ENCODE measurements at places on chromosomes 6 and 20.
A peak's percentile ranks its signal among the peaks of the same experiment; 100 is the strongest.

GRCh38 chr6:128597004-128597403, 76.6 kb upstream of the PTPRK start:
- DNase-seq = no peak

DNA sequence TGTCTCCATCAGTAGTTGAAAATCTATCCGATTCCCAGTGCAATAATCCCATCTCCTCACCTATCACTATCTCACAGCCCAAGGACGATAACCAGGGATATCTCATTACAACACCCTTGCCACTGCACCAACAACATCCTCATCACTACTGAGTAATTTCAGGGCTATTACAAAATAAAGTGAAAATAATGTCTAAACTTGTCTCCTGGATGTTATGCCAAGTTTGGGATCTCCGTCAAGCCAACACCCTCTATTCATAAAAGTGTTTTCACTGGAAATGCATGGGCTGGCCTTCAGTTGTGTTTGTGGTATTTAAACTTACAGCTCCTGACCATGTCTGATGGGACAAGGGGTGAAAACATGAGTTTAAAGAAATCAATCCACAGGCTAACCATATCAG, 42.0 kb upstream of the STMND1 start:
- no peak for DNase-seq

- peak; percentile 93 for DNase-seq
Observed at GRCh38 chr6:39452306-39453145, 130.0 kb upstream of the KCNK16 start.

- DNase-seq = no peak
Observed at GRCh38 chr6:684831-685636, 7.9 kb downstream of the EXOC2 start.

DNA sequence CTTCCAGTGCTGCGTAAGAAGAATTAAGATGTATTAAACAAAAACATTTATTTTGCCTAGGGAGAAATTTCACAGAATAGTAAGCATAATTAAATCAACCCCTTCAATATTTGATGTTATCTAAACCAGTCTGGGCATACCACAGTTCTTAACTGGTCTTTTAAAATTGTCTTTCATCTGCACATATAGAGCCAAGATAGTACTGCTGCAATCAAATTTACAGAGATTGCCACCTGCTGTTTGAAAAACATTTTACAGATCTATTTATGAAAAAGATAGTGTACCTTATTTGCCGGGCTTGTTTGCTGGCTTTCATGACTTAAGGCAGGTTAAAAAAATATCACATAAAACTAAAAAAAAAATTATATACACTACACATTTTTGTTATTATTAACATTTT, 323.2 kb downstream of the ADGRB3 start:
- peak; percentile 10 for DNase-seq

DNA sequence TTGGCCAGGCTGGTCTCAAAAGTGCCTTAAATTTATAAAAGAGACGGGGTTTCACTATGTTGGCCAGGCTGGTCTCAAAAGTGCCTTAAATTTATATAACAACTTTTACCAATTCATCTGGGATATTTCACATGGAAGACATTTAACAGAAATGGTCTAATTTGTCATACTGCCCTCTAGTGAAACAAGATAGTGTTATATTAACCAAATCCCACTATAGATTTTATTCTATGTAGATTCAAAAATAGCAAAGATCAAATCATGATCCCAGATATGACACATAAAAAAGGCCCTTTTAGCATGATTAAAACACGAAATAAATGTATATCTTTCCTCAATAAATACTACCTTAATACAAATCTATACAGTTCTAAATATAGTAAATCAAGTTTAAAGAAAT, 102.8 kb upstream of the TFAP2D start:
- DNase-seq = no peak

DNA sequence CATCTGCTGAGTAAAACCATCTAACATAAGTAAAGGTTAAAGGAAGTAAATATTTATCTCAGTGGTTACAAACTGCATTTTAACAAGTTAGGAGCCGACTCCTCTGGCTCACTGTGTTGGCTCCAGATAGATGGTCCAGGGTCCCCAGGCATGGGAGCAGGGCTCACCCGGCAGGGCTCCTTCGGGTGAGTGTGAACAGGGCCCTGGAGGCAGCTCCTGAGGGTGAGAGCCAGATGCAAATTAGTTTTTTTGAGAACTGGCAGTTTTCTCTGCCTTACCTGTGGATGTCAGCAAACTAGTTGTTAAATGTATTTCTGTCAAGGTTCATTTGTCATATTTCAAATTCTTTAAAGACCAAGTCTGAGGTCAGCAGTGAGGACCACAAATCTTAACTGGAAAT, 21.5 kb downstream of the TPBG start:
- no peak for DNase-seq

GRCh38 chr6:77474286-77474956, 11.1 kb upstream of the HTR1B start:
- no peak for DNase-seq

GRCh38 chr6:91573826-91574416, 987.0 kb upstream of the MAP3K7 start:
- DNase-seq = no peak

GRCh38 chr20:44032583-44033331, 118.1 kb downstream of the TOX2 start:
- DNase-seq = no peak

DNA sequence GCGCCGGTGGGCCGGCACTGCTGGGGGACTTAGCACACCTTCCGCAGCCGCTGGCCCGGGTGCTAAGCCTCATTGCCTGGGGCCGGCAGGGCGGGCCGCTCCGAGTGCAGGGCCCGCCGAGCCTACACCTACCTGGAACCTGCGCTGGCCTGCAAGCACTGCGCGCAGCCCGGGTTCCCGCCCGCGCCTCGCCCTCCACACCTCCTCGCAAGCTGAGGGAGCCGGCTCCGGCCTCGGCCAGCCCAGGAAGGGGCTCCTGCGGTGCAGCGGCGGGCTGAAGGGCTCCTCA, 10.7 kb upstream of the MPC1 start:
- no peak for DNase-seq

All from NCI-H446 treated with DMSO at 0.1 percent for 48 hours (cell line).